ENCODE measurements at places on chromosomes 16 and 17.

DNA sequence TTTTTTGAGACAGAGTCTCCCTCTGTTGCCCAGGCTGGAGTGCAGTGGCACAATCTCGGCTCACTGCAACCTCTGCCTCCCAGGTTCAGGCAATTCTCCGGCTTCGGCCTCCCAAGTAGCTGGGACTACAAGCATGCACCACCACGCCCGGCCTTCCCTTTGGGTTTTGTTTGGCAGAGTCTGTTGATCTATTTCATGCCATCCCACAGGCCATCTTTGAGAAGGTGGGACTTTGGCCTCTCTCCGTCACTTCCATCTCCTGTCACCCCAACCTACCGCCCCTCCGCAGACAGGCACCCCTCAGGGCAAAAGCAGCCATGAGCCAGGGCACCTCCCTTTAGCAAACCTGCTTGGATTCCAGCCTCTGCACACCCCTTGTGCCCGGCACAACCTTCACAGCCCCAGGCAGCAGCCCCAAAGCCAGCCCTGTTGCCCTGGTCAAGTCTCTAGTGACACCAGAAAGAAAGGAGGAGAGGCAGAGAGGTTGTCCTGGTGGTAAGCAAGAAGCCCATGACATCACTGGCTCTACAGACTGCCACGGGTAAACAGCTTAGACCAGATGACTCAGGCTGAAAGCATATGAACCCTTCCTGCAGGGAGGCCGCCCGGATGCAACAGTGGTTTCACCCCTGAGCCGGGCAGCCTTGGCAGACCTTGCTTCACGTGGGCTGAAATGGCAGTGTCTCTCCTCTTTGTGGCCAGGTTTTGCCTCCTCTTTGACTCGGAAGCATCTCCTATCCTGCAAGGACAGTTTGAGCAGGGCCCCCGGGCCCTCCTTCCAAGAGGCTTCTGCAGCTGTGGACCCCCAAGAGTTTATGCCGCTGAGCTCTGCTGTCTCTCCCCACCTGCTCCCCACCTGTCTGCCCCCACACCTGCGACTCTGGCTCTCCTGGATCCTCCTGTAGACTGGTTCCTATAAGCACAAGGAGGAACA lies 8.1 kb upstream of the TIMP2 start:
- DNase-seq, result peak; percentile 34

DNA sequence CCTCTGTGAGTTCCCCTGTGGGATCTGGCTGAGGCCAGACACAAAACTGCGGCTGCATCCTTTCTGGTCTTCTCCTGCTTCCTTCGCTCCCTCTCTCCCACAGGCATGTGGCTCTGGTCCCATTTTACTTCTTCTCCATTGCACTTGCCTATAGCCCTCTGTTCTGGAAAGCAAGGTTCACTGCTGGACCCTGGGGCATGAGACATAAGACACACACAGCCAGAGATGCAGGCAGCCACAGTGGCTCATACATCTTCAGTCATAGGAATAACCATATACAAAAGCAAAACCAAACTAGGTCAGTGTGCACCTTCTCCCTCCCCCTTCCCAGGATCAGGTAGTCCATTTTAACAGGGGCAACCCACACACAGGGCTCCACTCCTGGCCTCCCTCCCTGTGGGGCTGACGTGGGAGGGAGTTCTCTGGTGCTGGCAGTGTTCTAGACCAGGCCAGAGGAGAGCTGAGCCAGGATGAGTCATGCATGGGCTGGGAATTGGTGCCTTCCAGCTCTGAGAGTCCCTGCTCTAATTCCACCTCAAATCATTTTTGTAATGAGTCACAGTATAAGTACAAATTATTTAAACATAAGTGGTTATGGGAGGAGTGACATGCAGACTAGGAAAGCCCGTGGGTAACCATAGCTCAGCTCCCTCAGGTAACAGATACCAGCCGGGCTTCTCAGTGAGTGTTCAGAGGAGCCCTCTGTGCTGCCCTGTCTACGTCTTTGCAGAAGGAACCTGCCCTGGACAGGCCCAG lies 58.0 kb downstream of the ASIC2 start:
- DNase-seq, result no peak

- no peak for DNase-seq
These were observed 5.3 kb downstream of the PRR15L start for GRCh38 chr17:47952171-47953021.

DNA sequence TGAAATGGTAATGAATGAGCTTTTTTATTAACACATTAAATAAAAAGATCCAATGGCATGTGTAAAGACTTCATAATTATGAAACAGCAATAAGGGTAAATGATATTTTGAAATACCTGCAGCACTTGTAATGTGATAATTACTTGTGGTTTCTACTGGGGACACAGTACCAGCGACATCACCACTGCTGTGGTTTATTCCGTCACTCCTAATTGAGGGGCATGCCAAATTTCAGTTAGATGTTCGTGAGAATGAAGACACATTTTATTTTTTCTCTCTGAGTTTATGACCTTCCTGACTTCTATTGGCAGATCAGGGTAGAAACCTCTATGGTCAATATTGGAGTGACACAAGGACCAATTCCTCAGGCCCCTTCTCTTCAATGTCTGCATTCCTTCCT lies 131.9 kb upstream of the XYLT1 start:
- no peak for DNase-seq

DNA sequence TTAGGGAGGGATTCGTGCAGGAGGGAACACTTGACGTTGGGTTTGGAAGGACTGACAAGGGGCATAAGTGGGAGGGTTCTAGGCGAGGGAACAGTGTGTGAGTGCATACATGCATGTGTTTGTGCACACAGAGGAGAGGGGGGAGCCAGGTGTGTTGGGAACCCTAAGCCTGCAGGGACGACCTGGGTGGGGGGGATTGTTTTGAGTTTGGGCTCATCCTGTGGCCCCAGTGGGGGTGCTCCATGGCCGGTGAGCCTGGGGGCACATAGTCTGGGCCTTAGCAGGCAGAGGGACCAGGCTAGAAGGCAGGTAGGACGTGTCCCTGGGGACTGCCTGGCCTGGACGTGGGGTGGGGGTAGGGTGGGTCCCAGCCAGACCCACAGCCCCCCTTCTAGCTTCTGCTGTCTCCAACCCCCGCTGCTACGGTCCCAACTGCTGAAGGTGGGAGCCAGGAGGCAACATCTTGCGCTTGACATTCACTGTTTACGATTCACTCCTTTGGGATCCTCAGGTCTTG lies 11.9 kb upstream of the RASD1 start:
- DNase-seq, result no peak

DNA sequence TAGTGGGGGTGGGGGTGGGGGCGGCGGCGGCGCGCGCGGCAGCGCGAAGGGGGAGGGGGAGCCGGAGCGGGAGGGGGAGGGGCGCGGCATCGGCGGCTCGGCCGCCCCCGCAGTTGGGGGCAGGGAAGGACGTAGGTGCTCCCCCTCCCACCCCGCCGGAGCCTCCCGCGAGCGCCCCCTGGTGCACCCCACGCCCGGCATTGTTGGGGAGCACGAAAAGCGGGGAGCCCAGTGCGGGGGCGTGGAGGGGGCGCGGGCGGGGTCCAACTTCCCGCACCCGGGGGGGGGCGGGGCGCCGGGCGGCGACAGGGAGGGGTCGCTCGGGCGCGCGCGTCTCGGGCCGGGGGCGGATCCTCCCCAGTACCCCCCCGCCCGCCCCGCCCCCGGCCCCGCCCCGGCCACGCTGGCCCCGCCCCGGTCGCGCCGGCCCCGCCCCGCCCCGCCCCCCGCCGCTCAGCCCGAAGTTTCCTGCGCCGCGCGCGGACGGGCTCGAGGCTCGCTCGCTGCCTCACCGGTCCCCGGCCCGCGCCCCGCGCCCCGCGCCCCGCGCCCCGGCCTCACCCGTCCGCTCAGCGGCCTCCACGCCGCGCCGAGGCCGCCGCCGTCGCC lies at the start of gene CACNA1H:
Gene CACNA1H, plus strand, starts transcription at position 456 of the 609 bp plus-strand sequence. CDS start 632 bp downstream, outside the sequence.
- peak; percentile 27 for DNase-seq

Data from stimulated activated CD4-positive, alpha-beta T cell treated with anti-CD3 and anti-CD28 coated beads, Interleukin-12 subunit alpha, Interleukin-12 subunit beta, amount 100 ng/mL, for 24 hours (primary cell).